ENCODE measurements at places on chromosomes 4 and X.

GRCh38 chr4:114193624-114194399 lies 214.4 kb upstream of the ARSJ start:
- no peak for DNase-seq

GRCh38 chr4:128328106-128328505 lies 40.5 kb upstream of the PGRMC2 start:
- no peak for DNase-seq

DNA sequence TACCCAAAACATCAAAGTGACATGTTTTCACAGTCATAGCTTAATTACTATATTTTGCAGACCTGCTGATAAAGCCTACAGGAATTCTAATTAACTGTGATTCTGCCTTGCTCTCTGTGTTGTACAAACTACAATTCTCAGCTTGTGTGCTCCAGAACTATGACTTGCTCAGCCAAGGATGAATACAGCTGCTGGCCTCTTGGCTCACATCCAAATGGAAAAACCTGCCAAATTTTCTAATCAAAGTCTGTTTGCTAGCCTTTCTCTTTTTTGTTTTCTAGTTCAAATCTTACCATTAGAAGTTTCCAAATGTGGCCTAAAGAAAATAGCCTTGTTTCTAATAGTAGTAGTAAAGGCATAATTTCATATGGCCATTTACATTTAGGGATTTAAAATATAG lies 1176.8 kb downstream of the FAM133A start:
- DNase-seq = no peak

DNA sequence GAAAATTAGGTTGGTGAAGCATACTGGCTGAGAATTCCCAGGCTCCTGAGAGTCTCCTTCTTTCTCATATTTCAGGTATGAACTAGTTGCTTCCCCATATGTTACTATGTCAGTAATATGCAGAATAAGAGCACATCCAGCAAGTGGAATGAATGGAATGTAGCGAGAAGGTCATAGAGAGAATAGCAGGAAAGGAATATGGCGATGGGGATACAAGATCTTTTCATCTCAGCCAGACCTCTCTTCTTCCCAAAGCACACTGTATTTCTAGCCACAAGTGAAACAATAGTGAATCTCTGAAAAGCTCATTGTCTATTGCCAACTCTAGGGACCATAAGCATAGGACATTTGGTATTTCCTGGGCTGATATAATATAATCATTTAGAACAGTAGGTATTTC lies 54.6 kb upstream of the MMAA start:
- no peak for DNase-seq

GRCh38 chr4:159410076-159410777 lies 307.3 kb downstream of the RAPGEF2 start:
- DNase-seq = peak; percentile 27

- no peak for DNase-seq
These were observed 26.0 kb downstream of the LRIT3 start for GRCh38 chr4:109873791-109874514.

DNA sequence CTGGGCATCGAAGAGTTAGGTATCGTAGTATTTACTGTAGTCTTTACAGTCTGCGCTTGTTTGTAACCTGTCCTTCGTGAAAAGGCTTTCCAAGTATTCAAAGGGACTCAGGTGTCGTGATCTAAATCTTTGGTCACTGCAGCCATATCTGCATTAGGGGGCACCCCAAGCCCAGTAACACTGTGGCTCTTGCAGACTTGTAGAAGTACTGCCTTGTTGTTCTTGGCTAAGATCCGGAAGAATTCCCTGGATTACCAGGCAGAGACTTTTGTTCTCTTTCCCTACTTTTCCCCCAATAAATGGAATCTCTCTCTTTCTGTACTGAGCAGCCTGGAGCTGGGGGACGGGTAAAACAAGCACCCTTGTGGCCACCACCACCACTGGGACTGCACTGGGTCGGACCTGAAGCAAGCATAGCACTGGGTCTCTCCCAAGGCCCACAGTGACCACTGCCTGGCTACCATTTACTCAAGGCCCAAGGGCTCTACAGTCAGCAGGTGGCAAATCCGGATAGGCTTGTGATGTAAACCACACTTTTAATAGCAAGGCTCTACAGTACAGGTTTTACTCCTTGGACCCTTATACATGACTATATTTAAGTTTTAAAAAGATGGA lies 12.0 kb downstream of the CXorf58 start:
- DNase-seq = no peak

- DNase-seq = no peak
These were observed 1.9 kb downstream of the TRIM75 start for GRCh38 chr4:165055601-165056000.

DNA sequence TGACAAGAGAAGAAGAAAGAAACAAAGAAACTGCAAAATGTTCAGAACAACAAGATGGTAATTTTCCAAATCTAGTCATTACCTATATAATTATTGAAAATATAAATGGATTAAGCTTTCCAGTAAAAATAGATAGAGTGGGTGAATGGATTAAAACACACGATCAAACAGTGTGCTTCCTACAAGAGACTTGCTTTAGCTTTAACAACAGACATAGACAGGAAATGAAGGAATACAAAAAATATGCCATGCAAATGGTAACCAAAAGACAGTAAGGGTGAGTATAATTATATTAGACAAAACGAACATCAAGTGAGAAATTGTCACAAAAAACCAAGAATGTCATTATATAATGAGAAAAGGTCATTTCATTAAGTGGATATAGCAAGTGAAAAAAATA lies 842.8 kb downstream of the CCSER1 start:
- no peak for DNase-seq

- DNase-seq = no peak
These were observed 60.8 kb upstream of the ARHGAP36 start for GRCh38 chrX:130997314-130997713.

DNA sequence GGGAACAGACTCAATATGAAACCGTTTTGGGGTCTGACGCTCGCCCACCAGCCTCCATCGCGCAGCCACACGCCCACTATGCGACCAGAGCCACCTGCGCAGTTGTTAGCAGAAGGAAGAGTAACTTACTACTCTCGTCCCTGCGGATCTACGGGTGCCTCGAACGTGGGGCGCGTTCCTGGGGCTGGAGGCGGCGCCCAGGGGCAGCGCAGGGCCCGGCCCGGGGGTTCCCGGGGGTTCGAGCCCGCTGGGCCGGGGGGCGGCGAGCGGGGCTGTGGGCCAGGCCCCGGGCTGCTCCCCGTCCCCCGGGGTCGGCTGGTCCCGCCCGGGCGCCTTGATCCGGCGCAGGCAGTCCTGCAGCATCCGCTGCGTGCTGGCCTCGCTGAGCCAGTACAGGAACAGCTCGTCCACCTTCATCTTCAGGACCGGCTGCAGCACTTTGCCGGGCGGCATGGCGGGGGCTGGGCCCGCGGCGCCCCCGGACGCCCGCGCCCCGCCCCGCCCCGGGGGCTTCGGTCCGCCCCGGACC lies 404 bp downstream of the PPP2R3B start:
- no peak for DNase-seq

GRCh38 chr4:157172011-157172410 lies 48.5 kb upstream of the GRIA2 start:
- peak; percentile 16 for DNase-seq

- peak; percentile 54 for DNase-seq
These were observed 9.9 kb upstream of the AKAP14 start for GRCh38 chrX:119885554-119886428.

DNA sequence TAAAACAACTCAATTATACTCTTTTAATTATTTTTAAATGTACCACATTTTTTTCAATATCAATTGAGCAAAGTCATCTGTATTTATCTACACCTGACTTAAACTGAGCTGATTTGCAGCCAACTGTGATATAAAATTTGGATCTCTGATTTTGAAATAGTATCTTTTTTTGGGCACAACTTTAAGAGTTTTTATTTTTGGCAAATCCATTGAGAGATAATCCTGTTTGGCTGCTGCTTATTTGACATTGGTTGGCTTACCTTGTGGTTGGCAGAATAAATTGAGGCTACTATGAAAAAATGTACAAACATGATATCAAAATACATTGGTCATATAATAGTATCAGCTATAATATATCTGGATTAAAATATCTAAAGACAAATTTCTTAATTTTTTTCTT lies 656.0 kb upstream of the NDST4 start:
- no peak for DNase-seq

- DNase-seq = no peak
These were observed 30.5 kb downstream of the TMEM271 start for GRCh38 chr4:545612-546011.

- no peak for DNase-seq
These were observed 40.7 kb downstream of the TNIP2 start for GRCh38 chr4:2715426-2715825.

DNA sequence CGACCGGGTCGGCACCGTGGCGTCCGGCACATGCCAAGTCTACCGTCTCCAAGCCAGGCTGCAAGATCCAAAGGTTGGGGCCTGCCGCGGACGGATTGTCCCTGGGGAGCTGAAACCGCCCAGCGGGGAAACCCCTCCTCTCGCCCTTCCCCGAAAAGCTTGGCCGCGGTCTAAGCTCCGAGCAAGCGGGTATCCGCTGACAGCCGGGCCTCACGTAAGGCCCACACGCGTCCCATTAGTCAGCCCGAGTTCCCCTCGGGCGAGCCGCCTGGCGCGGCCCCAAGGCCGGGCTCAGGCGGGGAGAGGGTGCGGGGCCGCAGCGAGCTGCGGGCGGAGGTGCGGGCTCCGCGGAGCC lies 6.8 kb upstream of the BCOR start:
- DNase-seq = peak; percentile 47

Measured in amniotic epithelial cell (primary cell).